ENCODE measurements at places on chromosomes 4 and X.
A peak's percentile ranks its signal among the peaks of the same experiment; 100 is the strongest.

GRCh38 chr4:6035786-6036185 is 17.6 kb upstream of the C4orf50 start:
- no peak for DNase-seq

GRCh38 chr4:135277068-135277979 is 1075.7 kb upstream of the PABPC4L start:
- DNase-seq: no peak

DNA sequence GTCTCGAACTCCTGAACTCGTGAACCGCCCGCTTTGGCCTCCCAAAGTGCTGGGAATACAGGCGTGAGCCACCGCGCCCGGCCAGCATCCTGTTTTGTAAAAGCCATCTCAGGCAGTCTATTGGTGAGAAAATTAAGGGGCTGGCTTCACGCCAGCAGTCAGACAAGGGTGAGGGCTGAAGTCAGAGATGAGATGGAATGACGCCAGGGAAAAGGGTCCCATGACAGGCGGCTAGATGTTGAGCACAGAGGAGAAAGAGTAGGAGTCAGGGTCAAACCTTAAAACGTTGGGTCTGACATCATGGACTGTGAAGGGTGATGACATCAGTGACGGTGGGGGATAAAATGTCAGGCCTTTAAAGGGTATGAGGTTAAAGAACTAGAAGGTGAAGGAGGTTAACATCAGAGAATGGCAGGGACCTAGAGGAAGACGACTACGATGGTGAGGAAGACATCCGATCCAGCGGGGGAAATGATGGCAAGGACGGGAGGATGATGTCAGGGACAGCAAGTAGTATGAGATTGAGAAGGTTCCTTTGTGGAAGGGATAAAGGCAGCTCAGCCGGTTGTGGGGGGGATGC is 504 bp upstream of the RBM3 start:
- peak; percentile 62 for DNase-seq

- DNase-seq: no peak
These were observed 65.7 kb upstream of the PAGE1 start for GRCh38 chrX:49761481-49761880.

GRCh38 chr4:60422439-60422838 is 777.7 kb upstream of the ADGRL3 start:
- no peak for DNase-seq

DNA sequence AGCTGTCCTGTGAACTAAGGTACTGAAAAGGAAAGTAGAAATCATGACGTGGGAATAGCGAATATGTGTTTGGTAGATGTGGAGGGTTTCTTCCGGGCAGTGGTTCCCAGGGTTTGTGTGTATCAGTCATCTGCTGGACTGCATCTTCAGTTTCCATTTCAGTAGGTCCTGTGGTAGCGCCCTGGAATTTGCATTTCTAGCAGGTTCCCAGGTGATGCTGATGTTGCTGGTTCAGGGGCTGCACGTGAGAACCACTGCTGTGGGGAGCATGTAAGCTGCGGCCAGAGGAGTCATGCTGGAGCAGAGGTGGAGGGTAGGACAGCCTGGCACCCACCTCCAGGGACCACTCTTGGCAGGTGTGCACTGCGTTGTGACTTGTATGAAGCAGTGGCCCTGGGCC is 47.1 kb downstream of the ARHGAP10 start:
- no peak for DNase-seq

- no peak for DNase-seq
These were observed 68.8 kb downstream of the SLC2A9 start for GRCh38 chr4:9952415-9952950.

- no peak for DNase-seq
These were observed 2057.3 kb downstream of the ARAP2 start for GRCh38 chr4:34187056-34187455.

- DNase-seq: no peak
These were observed 1236.5 kb upstream of the TENM3 start for GRCh38 chr4:181006499-181007260.

DNA sequence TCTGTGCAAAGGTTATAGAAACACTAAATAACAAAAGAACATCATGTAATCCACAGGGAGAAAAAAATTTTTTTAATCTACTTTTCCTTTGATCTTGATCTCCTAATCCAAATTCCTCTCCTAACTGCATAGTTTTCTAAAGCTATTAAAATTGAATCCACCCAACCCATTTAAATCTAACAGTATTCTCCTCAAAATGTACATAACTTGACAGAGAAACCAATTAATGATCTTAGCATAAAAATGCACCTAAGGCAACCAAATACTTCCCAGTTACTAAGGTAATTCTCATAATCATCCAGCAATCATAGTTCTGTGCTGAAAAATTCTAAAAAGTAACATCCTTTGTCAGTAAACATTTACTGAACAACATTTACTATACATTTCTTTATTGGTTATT is 60.7 kb downstream of the PRDM5 start:
- no peak for DNase-seq
